ENCODE measurements at places on chromosomes 1 and 21.

DNA sequence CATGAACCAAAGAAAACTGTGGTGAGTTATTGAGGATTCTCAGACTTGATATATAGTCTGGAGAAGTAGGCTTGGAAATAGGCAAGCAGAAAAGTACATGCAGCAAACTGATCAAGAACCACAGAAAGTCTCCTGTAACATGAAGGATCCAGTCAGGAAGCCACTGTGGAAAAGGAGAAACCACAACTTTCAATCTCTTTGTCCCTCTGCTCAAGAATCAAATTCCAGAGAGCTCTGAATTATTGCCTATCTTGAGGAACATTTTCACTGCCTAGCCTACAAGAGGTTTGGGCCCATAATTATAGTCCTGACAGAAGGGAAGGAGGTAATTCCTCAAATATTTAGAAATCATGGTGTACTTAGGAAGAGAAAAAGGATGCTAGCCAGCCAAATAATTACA is 43.0 kb upstream of the ADAMTS1 start:
- no peak for DNase-seq

DNA sequence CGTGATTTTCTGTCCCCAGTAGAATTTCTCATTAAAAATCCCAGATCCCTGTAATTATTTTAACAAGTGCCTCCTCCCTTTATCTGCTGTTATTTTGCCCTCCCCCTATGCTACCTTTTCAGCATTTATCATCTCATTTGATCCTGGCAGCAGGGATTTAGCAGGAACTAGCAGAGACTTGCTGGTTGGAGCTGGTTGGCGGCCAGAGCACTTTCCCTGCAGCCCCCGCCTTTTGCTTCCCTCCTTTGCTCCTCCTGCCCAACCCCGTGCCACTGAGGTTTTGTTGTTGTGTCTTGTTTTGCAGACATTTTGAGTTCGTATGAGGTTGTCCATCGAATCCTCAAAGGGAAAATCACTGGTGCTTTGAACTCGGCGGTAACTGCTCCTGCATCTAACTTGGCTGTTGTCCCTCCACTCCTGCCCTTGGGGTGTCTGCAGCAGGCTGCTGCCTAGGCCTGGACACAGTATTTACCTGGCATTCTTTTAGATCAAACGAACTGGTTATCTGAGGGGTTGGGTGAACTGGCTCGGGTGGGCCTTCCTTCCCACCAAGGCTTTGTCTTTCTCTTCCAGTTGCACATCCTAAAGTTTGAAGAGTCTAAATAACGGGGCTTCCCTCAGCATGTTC is 11.2 kb downstream of the UBE2Q1 start:
- no peak for DNase-seq

GRCh38 chr1:64215576-64215975 is 12.2 kb downstream of the UBE2U start:
- DNase-seq = no peak

GRCh38 chr1:154206196-154206595 is at the start of gene CFAP141:
Gene CFAP141, minus strand, starts transcription at chr1:154206333. Its CDS starts 26 bp downstream, at chr1:154206307.
- DNase-seq = peak; percentile 10

DNA sequence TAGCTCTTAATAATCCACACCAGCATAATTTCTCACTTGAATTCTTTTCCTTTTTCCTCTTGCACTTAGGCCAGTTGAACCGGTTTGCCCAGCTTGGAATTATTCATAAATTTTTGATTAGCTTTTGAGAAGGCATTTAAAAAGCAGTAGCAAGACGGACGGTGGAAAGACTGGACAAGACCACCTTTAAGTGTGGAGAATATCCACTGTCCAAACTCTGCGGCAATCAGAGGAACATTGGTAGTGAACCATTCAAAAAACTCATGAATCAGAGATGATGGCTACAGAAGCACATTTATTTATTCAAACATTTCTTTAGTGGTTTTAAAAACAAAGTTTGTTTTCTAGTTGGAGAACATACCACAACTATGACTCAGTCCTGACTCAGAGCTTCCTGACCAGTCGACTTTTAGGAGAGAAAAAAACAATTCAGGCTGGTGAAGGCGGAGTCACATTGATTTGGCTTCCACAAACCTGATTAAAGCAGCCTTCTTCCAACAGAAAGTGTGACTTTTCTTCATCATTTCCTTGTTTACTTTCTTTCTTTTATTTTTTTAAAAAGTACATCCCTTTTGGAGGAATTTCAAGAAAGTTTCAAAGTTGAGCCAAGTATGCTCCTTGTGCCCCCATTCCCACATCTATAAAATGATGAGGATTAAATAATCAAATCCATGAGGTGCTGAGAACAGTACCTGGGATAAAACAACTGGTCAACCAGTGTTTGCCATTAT is 128.8 kb downstream of the ADSS2 start:
- peak; percentile 91 for DNase-seq

DNA sequence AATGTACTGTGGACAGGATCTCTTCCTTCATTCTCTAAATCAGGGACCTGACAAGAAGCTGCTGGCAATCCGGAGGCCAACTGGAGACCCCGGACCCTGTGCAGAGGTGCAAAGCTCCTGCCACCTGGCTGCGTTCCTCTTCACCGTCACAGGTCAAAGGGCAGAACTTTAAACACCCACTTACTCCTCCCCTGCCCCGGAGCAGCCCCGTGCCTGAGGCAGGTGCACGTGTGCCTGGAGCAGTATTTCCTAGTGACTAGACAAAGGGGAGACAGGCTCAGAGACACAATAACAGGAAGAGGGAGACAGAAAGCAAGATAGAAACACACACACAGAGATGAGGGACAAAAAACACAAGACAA is 6.6 kb upstream of the PIGC start:
- no peak for DNase-seq

DNA sequence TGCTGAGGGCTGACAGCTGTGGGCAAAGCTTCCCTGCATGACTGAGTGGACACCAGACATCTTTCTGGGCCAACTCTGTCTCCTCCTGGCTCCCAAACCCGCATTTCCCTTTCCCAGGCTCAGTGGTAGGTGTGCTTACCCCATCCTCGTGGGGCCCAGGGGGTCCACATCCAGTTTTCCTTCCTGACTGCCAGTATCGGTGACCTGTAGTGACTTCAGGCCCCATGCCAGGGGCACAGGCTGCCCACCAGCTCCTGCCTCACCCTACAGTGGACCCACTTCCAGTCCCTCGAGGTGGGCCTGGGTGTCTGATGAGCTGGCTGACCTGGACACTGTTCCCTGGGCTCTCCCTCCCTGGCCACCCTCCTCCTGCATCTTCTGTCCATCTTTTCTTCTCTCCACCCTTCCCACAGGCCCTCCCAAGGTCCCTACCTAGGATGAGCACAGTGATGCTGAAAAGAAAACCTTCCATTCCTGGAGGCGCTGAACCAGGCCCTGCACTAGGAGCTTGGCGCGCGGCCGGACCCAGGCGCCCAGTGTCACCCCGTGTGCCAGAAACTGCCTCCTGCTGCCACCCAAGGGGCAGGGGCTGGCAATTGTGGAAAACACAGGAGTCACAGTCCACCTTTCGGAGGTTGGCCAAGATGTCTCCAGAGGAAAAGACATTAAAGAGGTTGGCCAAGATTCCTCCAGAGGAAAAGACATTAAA is 67.1 kb downstream of the RUNX3 start:
- no peak for DNase-seq

GRCh38 chr1:24743404-24744211 is 1.6 kb upstream of the CLIC4 start:
- peak; percentile 35 for DNase-seq

DNA sequence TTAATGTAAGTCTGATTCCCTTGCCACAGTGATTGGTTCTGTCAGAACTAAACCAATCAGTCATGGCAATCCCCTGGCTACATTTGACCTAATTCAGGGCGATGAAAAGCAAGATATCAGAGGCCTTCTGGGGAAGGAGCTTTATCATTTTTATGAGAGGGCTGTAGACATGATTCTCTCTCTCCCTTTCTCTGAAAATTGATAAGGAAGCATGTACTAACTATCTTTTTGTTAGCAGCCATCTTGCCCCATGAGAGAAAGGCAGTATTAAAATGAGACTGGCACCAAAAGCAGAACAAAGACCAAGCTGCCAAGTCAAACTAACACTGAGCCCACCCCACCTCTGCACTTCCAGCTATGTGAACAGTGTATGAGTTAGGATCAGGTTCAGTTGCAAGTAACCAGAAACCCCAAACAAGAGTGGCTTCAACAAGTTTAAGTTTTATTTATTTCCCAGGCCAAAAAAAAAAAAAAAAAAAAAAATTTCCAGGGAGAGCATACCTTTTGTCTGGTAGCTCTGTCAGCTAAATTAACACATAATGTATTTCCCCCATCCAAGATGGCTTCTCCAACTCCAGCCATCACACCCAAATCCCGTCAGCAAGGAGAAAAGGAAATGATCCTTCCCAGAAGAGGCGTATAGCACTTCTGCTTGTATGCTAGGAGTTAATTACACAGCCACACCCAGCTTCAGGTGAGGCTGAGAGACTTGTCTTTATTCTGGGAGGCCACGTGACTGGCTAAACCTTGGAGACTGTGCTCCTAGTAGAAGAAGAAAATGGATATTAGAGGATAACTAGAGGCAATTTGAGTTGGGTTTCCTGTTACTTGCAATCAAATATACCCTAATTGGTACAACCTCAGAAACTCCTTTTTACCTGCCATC is 105.8 kb upstream of the RALGPS2 start:
- no peak for DNase-seq

DNA sequence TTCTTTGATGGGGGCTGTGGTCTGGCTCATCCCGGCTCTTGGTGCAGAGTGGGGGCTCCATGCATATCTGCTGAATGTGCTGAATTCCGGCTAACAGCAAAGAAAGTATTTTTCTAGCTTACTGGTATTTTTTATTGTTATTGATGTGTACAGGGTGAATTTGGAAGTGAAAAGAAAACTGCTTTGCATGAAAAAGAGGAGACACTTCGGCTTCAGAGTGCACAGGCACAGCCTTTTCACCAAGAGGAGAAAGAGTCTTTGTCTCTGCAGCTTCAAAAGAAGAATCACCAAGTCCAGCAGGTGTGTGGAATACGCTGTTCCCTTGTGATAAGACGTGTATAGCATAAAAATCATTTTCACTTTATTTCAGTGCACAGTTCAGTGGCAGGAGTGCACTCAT is 57.6 kb downstream of the PCNT start:
- DNase-seq = no peak

DNA sequence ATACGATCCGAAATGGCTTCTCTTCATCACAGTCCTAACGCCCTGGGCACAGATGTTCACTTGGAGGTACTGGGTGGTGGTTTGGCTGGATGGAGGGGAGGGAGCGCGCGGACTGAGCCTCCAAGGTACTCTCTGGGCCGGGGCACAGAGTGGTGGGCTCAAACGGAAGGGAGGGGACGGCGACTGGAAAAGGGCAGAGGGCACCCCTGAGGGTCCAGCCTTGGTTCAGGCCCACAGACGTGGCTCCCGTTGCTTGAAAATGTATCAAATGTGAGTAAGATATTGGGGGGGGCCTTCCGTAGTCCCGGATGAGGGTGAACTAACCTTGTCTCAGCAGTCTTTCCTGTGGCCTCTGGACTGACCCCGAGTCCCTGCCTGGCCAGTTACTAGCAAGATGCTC is 463 bp downstream of the IL12RB2 start:
- DNase-seq = no peak

DNA sequence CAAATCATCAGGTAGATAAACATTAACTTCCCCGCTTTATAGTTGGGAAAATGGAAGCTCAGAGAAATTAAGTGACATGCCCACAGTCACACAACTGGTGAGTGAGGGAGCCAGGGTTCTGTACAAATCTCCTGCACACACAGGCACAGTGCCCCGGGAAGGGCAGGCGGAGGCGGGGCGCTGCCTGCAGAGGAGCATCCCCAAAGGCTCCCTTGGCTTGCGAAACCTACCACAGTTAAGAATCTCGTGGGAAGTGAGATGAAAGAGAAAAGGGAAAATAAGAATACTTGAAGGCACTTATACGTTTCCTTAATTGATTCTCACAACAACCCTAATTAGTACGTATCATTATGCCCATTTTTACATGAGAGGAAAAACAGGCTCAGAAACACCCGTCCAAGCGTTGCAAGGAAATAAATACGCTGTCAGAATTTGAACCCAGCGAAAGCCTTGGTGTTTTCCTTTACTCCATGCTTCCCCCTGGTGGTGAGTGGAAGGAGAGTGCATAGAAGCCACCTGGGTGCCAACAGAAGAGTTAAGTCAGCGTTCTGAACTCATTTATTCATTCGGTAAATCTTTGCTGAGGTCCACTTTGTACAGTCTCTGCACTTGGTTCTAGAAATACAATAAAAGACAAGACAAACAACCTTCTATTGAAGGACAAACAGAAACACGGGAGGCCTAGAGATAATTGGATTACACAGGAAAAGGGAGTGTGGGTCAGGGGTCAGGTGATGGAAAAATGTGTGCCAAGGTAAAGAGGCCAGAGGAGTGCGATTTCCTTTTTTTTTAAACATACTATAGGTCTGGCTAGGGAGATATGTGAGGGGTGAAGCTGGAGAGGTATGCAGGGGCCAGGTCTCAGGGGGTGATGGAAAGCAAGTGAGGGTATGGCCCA is 28.4 kb downstream of the ACP6 start:
- DNase-seq = peak; percentile 49

GRCh38 chr1:19240673-19241538 is 10.4 kb downstream of the EMC1 start:
- DNase-seq = peak; percentile 69

- DNase-seq = no peak
Observed at GRCh38 chr1:182611787-182612186, 7.6 kb upstream of the RGS16 start.

DNA sequence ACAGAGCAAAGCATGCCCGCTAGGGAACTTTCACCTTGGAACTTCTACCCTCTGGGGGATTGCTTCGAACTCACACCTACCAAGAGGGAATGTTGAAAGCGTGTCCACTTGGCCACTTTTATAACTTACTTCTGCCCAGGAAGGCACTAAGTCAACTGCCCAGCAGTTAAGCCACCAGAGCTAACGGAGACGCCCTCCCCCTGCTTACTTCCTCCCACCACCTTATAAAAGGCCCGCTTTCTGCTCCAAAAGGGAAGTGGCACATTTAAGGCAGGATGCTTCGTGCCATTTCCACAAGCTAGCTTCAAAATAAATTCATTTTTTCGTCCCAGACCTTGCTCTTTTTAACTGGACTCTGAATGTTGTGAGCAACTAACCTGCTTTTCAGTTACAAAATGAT is 3.2 kb upstream of the AK2 start:
- DNase-seq = no peak

DNA sequence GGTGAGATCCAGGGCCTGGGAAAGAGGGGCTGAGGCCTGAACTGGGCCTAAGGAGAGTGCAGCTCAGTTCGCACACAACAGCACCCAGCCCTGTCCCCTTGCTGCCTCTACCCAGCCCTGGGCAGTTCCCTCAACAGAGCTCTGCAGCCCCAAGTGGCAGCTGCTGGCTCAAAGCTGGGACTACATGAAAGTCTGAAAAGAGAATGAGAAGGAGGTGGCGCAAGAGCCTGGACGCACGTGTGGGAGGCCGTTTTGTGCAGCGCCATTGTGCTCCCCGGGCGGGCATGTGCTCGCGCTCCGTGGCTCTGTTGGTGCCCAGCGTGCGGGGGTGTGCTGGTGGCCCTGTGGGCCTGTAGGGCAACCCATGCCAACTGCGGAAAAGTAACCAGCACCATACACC is 10.3 kb downstream of the GPR37L1 start:
- peak; percentile 51 for DNase-seq

- peak; percentile 47 for DNase-seq
Observed at GRCh38 chr1:159829822-159830465, 3.3 kb downstream of the SLAMF8 start.

Data from lung (tissue), 17 donors.